ENCODE measurements at places on chromosomes 11 and 22. TPM values are rescaled to one million over a fixed set of nuclear protein-coding genes. Genes with fewer than 3 reads are reported as not detected.

GRCh38 chr11:94794287-94795168, 26.4 kb downstream of the AMOTL1 start:
- DNase-seq = peak; percentile 53

The SLC15A3 gene
- polyA plus RNA-seq = 21.3 TPM

DNA sequence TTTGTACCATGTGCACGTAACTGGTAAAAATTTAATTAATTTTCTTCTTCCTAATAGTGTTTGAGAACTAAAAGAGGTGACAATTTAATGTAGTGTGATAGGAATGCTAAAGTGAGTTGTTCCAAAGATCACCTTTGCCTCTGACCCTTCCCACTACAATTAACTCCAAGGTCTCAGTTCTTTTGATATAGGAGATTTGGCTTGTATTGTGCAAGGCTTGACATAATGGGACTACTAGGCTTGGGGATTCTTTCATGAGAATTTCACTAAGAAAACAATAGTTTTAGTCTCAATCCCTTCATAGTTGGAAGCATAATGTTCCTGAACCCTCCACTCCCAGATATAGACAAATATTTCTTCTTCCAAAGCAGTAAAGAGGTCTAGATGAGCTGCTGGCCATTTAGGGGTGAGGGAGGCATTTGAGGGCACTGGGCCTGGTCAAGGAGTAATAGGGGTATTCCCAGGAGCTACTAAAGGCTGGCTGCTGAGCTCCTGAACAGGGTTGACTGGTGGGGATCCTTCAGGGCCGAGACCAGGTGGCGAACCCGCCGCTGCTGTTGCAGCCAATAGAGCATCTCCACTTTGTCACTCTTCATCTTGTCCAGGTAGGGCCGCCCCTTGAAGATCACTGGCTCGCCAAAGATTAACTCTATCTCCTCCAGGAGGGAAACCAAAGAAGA, 2.7 kb downstream of the CCDC87 start:
- no peak for DNase-seq

DNA sequence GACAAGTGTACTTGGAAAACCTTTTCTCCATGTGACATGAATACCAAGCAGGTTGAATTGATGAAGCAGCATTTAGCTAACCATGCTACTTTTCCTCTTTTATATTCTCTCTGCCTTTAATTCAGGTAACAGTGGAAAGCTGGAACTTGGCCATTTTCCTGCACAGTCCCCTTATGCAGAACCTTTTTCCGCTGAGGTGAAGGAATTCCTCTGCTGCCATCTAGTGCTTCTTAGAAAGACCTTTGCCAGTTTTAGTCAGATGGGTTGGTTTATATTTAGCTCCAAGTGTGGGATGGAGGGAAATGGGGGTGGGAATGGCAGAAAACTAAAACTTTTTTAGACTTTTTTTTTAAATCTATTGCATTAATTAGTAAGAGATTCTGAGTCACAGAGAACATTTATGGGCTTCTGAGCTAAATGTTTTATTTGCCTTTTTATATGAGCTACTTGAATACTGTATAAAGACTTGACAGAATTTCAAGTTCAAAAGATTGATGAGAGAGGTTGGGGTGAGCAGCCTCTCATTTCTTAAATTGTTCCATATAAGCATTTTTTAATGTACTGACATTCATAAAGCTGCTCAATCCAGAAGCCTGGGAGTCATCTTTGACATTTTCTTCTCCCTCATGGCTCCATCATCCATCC, 153.9 kb upstream of the ZC3H12C start:
- no peak for DNase-seq

DNA sequence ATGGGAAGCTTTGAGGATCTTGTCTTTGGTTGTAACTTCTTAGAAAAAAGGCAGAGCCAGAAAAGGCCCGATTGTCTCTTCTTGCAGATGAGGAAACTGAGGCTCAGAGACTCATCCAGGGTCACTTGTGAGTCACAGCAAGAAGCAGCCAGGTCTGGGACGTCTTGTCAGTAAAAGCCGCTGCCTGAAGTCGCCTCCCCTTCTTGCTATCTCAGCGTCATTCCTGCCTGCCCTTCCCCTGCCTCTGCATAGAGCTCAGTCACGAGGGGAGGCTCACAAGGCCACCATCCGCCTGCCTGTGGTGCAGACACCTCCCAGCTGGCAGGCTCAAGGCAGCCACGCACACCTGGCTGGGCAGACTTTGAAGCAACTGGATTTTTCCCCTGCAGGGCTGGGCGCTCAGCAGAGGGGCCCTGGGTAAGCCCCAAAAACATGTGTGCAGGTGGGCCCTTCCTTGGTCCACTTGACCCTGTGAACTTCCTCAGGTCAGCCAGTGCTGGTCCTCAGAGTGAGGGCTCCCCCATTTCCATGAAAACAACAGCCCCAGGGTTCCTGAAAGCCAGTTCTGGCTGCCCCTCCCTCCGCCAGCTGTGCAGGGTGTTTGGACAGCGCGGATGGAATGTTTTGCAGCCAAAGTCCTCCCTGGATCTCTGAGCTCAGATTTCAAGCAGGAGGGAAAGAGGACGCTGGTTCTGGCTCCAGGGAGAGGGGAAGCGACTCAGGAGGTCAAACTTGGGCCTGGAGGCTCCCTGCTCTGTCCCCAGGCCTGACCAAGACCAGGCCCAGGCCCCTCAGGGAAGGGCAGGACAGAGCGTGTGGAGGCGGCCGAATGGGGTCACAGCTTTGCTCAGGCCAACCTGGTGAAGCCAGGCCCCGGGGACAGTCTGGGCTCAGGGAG, 6.0 kb upstream of the RAB3IL1 start:
- DNase-seq = peak; percentile 70

- no peak for DNase-seq
Measured at GRCh38 chr22:37383341-37383740, 43.9 kb downstream of the ELFN2 start.

The MS4A5 gene
- not detected for polyA plus RNA-seq

DNA sequence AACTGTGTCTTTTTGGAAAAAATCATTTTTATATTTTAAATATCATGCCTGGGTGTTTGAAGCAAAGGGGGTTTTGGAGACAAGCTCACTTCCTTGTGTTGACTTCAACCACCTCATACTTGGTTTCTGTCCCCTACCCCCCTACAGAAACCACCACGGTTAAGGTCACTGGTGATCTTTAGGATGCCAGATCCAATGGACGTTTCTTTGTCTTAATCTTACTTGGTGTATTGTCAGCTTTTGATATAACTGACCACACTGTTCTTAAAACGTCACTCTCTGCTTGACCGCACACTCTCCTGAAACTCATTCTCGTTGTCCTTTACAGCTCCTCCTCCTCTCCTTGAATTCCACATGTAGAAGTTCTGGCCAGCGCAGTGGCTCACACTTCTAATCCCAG, 34.8 kb upstream of the SWAP70 start:
- no peak for DNase-seq

- DNase-seq = peak; percentile 28
Measured at GRCh38 chr11:47216121-47216798, 1.5 kb downstream of the DDB2 start.

- no peak for DNase-seq
Measured at GRCh38 chr11:88809126-88809525, 256.7 kb downstream of the GRM5 start.

- DNase-seq = peak; percentile 1
Measured at GRCh38 chr11:281486-282161, 3.4 kb downstream of the NLRP6 start.

The GUCY1A2 gene
- polyA plus RNA-seq = 2.3 TPM

DNA sequence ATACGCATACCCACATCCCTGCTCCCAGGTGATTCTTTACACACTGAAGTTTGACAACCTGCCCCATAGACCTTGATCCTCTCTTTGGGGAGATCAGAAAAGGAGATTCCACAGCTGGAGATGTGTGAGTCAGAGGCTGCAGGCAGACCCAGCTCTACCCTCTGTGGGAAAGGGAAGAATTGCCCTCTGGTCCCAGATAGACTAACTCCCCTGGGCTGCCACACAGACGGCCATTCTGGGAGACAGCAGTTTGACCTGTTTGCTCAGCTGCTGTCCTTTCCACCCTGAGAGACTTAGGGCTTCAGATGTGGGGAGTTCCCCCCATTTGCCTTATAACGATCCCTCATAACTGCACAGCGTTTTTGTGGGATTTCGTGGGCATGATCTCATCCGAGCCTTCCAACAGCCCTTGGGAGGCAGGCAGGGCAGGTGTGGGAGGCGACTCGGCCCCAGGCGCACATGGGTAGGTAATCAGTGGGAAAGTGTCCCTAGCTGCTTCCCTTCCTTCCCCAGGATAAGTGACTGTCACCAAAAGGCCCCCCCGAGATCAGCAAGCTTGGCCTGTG, 14.1 kb downstream of the FAM83F start:
- DNase-seq = no peak

GRCh38 chr11:71272161-71272560, 19.8 kb upstream of the SHANK2 start:
- no peak for DNase-seq

The TTC28 gene
- 2.1 TPM for polyA plus RNA-seq

GRCh38 chr11:114827736-114828135, 149.4 kb downstream of the NXPE2 start:
- DNase-seq = no peak

DNA sequence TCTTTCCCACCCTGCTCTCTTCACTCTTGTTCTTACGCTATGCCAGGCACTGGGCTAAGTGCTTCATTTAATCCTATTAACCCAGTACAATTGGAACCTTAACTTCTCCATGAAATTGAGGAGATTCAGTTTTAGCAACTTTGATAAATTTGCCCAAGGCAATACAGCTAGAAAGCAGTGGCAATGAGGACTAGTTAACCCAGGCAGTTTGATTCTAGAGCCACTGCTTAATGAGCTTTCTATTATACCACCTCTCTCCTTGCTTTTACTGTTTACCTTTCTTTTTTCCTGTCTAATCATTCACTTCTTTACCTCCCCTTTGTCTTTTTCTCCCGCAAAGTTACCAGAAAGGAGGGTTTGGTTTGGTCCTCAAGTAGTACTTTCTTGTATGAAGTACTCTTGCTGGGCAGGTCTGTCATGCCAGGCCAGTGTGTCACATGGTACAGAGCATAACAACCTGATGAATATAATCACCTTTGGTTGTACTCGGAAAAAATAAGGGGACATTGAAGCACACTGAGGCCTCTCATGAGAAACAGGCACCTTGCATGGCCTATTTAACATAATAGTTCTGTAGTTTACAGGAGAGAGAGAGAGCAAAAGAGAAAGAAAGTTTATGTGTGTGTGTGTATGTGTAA, 70.6 kb downstream of the PDHX start:
- DNase-seq = no peak

- no peak for DNase-seq
Measured at GRCh38 chr11:27496461-27496860, 10.1 kb downstream of the LIN7C start.

DNA sequence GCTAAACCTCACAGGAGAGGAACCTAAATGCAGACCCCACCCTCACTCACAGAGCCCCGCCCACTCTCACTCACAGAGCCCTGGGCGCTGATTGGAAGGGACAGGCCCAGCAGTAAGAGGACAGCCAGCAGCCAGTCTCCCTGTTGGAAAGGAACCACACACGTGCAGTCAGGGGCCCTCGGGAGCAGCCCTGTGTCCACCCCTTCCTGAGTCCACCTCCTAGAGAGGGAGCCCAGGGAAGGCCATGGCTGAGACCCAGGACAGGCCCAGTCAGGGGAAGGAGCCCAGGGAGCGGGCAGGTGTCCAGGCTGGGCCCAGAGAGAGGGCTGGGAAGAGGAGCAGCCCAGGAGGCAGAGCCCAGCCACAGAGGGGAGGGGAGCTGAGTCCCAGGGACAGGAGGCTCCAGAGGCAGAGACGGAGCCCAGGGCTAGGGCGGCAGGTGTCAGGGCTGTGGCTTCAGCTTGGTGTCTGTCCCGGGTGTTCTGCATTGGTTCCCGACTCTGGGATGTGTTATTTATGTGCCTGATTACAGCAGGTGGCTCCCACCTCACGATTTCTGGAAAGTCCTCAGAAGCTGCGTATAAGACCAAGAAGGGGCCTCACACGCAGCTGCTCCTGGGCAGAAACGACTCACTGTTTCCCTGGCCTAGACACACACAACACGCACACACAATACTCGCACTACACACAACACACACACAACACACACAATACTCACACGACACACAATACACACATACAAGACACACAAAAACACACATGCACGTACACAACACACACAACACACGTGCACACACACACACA, 9.0 kb upstream of the APOBEC3H start:
- DNase-seq = peak; percentile 21

- DNase-seq = no peak
Measured at GRCh38 chr11:77559686-77560401, 29.9 kb upstream of the AQP11 start.

The NXPE2 gene
- polyA plus RNA-seq = 0.04 TPM

DNA sequence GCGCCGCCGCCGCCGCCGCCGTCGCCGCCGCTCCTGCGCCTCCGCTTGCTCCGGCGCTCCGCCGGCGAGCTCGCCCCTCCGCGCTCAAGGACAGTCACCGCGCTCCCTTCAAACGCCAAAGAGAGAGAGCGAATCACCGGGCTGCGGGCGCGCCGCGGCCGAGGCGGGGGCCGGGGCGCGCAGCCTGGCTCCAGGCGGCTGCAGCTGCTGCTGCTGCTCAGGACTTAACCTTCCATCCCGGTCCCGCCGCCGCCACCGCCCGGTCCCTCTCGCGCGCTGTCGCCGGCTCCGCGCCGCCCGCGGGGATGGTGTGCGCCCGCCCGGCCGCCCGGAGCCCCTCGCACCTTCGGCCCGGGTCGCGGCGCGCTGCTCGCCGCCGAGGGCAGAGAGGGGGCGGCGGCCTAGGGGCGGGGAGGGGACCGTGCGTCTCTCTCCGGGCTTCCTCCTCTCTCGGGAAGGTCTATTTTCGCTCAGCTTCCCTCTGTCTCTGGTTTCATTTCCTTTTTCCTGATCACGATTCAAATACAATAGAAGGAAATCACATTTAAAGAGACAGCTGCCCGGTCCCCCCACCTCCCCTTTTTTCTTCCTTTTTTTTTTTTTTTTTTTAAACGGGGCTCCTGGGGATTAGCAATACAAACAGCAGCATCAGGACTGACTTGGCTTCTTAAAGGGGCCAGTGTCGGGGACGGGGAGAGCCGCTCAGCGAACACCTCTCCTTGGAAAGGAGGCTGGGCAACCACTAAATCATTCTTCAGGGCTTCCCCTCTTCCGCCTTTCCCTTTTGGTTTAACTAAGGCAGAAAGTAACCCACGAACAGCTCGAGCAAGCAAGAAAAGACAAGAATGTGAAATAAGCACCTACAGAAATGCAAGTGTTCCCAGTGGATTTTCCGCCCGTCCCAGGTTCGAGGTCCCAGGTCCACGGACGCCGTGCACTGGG, 22.1 kb downstream of the LMO2 start:
- DNase-seq = peak; percentile 63

The OR2AT4 gene
- not detected for polyA plus RNA-seq

DNA sequence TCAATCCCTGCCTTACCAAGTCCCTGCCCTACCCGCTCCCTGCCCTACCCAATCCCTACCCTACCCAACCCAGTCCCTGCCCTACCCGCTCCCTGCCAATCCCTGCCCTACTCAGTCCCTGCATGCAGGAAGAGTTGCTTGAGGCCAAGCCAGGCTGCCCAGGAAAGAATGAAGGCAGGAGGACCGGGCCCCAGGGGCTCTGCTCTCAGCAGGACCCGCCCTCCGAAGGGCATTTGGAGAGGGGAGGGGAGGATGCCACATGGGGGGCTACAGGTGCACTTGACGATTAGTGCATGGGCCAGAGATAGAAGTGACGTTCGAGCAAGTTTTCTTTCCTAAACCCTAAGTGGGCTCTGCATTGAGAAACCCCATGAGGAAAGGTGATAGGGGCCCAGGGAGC, 581.2 kb downstream of the TBC1D22A start:
- no peak for DNase-seq

GRCh38 chr11:2272228-2272945, 2.0 kb upstream of the ASCL2 start:
- DNase-seq = peak; percentile 2

The FAT3 gene
- 0.09 TPM for polyA plus RNA-seq
